ENCODE measurements at places on chromosomes 3 and 15.

DNA sequence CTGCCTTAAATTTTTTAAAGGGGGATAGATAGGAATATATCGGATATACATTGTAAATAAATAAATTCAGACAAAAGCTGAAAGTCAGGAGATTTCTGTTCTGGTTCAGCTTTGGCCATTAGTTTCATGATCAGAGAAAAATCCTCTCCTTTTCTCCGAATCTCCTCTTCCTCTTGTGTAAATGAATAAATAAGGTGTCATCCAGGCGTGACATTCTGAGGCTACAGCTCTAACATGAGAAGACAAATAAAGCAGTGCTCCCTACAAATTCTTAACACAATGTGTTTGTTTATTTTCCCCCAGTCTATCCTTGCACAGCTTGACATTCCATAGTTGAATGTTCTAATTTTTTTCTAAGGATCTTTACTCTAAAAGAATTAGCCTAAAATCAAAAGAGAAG is 9.4 kb upstream of the MB21D2 start:
- no peak for DNase-seq

GRCh38 chr15:42157981-42158765 is 1.7 kb upstream of the PLA2G4F start:
- no peak for DNase-seq

DNA sequence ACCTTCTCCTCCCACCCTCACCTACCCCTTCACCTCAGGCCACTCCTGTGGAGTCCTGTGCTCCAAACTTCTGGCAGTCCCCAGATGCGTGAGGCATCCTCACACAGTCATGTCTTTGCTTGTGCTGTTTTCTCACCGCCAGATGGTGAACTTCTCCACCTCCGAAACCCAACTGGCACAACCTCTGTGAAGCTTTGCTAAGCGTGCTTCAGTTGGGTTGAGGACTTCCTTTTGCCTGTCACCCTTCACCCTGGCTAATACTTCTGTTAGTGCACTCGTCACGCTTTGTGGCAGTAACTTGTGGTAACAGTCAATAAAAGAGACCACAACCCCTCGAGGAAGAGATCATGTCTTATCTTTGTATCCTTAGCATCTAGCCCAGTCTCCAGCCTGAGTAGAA is 42.0 kb upstream of the SKOR1 start:
- no peak for DNase-seq

GRCh38 chr15:58472221-58472620 is 40.4 kb downstream of the LIPC start:
- DNase-seq = no peak

DNA sequence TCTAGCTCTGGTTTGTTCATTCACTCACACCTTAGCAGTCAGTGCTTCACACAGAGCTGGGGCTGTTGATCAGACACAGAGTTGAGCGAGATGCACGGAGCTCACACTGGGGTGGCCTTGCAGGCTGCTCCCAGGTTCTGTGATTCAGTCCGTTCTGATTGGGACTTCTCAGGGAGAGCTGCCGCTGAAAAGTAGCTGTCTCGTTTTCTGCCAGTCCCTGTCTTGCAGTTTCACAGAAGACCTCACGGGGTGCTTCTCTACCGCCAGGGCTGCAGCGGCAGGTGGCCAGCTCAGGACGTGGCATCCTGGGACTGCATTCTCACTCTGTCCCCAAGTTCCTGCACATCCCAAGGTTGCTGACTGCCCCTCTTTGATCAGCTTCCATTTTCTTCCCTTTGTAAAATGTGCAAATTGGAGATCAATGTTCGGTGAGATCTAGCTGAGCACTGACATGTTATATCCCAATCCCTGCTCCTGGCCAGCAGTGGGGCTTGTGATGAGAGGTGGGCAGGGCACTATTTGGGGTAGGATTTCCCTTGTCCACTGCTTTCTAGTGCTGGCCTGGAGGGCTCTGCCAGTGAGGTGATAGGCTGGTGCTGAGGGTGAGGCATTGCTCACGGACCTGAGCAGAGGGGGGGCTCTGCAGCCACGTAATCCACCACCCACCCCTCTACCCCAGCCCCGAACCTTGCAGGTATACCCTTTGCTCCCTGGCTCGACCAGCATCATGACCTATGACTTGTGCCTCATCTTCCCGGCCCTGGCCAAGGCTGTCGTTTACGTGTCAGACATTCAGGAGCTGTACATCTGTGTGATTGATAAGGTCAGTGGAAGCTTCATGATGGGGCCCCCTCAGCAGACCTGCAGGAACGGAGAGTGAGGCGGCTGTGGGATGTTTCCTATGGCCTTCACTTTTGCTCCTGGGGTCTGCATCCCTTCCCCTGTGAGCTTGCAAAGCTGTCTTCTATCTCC is 5.3 kb upstream of the TXNRD3 start:
- no peak for DNase-seq

DNA sequence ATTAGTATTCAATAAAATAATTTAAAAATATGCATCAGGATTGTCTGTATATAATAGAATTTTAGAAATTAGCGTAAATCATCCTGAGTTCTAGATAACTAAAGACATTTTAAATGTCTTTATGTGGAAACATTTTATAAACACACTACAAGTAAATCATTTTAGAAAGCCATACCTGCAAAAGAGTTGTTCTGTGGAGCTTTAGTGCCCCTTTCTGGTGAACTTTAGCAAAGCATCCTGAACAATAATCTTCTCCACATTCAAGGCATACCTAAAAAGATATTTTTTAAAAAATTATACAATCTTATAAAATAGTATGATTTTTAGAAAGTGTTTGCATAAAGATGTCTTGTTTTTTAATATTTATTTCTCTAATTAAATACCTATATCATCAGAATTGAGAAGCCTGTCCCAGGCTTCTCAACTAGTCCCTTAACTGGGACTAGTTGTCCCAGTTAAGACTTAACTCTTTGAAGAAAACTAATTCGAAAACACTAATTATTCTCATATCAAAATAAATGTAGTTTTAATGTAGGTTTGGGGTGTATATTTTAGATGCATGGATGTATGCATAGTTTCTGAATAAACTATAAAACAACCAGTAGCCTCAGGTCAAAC is 29.7 kb downstream of the ZBBX start:
- DNase-seq = no peak

- no peak for DNase-seq
These were observed 149.5 kb downstream of the RYR3 start for GRCh38 chr15:33460166-33460805.

- DNase-seq = peak; percentile 87
These were observed 111.4 kb downstream of the PGPEP1L start for GRCh38 chr15:98896002-98896721.

DNA sequence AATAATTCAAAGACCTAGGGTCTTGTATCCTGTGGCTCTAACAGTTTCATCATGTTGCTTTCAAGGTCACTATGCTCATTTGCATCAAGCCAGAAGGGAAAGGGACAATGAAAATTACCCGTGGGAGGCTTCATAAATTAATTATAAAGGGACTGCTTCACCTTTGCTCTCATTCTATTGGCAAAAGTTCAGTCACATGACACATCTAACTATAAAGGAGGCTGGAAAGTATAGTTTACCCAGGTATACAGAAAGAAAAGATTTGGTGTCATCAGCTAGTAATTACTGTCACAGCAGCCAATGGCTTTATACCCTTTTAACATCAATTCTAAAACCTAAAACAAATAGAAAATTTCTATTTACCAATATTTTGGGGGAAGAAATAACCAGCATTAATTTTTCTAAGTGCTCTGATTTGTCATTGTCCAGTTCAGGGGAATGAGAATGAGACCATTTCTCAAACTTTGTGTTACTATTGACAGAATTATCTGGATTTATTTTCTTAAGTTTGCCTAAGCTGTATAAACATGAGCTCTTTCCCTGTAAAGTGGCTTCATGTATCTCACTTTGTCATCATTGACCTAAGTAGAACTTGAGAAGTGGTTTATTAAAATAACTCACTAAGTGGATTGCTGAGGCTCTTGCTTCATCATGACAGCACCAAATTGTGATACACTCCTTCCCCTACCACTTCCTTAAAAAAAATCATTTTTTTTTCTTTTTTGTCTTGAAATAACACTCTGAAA is 257.7 kb upstream of the PEX5L start:
- no peak for DNase-seq

DNA sequence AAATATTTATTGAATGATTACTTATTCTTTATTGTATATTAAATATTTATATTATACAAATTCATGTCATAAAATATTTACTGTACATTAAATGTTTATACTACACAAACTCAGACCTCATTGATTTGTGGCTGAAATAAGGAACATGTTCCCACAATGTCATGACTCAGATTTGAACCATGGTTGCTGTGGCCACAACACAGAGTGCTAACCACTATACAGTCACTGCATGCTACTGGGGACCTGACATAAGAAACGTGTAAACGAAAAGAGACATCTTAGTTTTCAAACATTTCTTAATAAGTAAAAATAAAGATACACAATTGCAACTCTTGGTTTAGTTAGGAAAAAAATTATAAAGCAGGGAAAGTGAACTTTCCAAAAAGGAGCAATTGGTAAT is 99.1 kb upstream of the AGTR1 start:
- DNase-seq = no peak

DNA sequence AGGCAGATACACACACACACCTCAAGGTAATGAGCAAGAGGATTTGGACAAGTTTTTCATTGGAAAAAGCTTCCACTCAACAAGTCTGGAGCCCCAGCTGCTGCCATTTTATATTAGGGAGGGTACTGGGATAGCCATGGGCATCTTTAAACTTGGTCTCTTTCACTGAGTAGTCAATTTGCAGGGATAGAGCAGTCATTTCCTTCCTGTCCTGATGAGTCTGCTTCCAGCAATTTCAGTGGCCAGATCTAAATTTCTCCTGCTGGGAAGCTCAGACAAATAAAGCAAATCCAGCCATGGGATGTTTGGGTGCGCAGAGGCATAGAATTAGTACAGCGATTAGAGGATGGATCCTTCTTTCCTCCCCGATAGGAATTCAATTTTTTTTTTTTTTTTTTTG is 874 bp upstream of the ERC2 start:
- DNase-seq = no peak

GRCh38 chr15:22866079-22866478 is 27.6 kb downstream of the NIPA2 start:
- DNase-seq = no peak

DNA sequence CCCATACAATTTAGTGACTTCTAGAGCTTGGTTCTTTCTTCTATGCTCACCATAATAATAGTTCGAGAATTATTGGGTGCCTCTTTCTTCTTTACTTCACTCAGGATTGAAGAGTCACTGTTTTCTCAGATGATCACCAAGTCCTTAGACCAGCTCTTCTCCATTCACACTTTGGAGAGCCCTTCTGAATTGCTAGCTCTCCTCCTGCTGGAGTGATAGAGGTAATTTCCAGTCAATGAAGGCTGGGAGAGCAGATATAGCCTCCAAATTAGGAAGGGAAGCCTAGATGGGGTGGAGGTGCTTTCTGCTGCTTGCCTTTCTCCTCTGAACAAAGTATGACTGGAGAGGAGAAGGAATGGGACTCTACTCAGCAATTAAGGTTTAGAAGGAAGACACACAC is 10.7 kb upstream of the BBX start:
- no peak for DNase-seq

Measured in islet precursor cell (in vitro differentiated cells).